ENCODE measurements at places on chromosomes 7 and 10.

DNA sequence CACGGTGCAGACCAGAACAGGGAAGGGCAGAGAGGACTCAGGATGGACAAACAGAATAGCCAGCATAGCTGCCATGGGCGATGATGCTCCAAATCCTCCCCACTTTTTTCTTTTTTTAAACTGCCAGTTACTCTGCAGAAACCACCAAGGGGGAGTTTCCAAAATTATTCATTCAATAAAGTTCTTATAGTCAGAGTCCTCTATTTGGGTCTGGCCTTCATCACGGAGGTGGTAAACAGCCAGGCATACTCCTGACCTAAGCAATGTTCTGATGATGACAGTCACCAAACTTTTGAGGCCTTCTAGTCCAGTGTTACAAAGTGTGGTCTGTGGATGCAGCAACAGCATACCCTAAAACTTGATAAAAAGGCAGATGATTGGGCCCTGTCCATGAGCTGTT lies 12.3 kb downstream of the RAPGEF5 start:
- no peak for DNase-seq

DNA sequence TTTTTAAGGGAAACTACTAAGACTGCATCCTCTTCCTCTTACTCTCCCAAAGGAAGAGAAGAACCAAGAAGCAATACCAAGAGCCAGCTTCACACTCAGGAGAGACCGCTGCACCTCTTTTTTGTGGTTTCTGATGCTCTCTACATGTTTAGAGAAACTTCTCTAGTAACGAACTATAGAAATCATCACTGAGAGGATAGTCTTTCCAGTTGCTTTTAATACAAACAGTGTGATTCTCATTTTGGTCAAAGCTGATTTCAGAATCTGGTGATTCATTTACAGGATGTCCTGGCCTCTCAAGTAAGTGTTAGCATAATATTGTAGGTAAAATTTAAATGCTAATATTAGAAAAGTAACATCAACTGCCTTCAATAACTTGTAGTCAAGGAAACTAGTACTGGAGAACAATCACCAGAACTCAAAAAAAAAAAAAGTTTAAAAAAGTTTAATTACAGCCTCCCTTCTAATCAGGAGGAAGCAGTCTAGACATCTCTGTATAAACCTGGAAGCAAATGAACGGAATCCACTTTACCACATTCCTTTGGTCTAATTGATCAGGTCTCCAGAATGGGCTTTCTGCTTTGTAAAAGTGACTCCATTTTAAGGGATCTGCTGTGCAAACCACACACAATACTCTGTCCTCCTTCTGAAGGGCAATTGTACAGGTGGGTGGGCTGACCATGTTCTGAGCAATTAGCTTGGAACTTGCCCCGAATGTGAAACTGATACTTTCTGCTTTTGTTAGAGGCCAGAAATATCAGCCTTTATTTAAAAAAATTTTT lies 3.0 kb downstream of the LAMB1 start:
- no peak for DNase-seq

DNA sequence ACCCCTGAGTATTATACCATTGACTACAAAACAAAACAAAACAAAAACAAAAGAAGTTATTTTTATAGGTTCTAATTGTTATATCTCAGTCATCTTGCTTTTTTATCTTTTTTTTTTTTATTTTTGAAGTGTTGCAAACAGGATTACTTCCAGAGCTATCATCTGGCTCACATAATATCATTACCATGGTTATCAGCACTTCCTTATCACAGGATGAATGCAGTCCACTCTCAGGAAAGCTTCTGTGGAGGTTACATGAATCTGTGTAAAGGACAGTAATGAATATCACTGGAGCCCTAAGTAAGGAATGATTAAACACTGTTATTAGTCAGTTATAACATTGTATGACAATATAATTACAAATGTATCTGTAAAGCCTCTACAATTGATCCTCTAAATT lies 451.5 kb downstream of the PLXDC2 start:
- no peak for DNase-seq

DNA sequence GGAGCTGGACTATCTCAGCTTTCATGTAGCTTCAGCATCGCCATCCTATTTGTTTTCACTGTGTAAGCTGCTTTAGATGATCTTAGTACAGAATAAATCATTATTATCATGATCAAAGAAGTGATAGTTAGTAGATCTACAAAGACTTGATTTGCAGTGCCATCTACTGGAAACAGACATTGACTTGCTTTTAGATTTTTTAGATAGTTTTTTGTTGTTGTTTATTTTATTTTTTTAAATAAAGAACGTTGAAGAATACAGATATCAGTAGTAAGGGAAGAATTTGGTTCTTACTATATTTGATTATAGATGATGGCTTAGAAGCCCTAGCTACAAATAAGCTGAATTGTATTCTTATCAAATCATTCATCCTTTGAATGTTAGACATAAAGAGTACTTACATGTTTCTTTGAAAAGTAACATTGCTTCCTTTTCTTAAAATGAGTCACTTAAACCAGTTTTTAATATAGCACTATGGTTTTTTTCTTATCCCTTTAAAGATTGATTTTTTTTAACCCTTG lies 6.3 kb upstream of the SFMBT2 start:
- no peak for DNase-seq

- no peak for DNase-seq
Observed at GRCh38 chr10:131444286-131444685, 132.8 kb upstream of the TCERG1L start.

- DNase-seq = no peak
Observed at GRCh38 chr7:91446819-91447218, 182.6 kb downstream of the FZD1 start.

DNA sequence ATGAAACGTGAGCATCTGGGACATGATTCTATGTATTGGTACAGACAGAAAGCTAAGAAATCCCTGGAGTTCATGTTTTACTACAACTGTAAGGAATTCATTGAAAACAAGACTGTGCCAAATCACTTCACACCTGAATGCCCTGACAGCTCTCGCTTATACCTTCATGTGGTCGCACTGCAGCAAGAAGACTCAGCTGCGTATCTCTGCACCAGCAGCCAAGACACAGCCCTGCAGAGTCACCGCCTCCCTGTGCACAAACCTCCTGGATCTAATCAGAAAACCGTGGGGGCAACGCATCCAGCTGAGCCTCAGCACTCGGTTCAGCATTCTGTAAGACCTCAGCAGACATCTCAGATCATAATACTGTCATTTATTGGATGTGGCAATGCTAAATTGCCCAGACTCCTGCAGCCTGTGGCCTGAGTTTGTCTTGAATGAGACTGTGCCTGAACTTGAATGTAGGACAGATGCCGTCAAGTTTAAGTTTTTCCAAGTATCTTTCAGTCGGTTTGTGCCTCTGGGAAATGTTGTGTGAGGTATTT lies 41.5 kb upstream of the PRSS58 start:
- DNase-seq = no peak

DNA sequence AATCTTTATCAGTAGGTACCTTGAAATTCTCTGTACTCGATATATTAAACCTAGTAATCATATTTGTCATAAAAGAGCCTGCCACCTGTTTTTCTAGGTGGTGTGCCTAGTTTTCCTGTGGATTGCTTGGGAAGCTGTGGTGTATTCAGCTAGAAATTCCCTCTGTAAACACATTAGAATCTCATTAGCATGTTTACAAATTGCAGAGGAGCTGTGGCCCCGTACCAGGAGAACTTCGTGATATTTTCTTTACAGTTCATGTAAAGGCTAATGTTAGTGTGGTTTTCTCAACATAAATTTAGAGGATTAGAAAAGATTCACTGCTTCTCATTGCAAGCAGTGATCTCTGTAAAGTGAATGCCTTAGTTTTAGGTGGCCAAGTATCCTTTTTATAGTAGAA lies 144.7 kb downstream of the CCSER2 start:
- DNase-seq = no peak

GRCh38 chr10:84221916-84222315 lies 3.4 kb downstream of the LRIT2 start:
- DNase-seq = no peak

GRCh38 chr7:7803715-7804178 lies 85.3 kb upstream of the RPA3 start:
- DNase-seq = no peak

DNA sequence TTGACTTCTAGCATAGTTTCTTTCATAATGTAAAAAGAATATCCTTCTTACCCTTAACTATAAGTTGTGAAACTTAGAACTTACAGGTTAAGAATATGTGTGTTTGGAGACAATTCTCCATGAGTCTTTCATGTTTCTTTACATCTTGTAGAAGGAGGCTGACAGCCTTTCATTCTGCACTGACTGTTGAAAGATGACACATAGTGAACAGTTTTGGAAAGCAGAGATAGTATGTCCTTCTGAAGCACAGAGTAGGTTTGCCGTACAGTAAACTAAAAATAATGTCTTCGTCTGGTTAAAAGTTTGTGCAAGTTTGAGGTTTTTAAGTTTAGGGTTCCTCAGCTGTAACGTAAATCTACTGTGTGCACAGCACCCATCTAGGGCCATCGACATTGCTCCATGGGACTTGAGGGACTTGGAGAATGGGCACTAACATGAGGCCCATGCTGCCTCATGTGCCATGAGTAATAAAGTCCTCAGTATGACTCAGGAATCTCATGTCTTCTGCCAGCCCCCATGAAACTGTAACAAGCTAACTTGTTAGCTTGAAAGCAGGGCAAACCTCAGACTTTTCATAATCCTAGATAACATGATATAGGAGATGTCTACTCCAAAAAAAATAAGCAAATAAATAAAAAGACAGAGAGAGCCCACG lies 24.5 kb upstream of the ELAPOR2 start:
- DNase-seq = no peak

DNA sequence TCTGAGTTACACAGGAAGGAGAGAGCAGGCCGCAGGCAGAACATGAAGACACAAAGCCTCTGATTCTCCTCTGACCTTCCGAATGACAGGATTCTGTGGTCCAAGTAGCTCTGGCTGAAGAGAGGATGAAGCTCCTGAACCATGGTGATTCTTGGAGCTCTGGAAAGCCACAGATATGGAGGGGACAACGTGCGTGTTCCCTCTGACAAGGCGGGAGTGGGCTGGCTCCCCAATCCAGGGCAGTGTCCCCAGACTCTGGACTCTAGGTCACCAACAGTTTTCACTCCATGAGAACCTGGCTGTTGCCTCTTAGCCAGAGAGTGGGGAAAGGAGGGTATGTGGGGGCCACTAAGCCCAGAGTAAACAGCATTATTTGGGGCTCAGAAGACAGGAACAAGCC lies 7.4 kb upstream of the TRPV6 start:
- DNase-seq = no peak

DNA sequence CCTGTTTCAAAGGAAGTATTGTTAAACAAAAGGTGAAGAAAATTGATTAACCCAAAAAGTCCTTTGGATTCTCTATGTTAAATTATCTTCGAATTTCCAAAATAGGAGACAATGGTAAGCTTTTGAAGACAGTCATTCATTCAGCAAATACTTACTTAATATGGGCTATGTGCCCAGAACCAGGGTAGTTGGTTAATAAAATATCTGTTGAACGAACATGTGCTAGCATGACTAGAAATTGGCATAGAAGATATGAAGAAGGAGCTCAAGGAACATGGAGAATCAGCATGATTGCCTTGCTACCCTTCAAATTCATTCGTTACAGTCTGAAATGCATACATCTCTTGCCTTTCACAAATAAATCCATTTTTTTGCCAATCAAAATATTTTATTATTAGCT lies 123.1 kb upstream of the RHEB start:
- DNase-seq = no peak

GRCh38 chr10:23951841-23952240 lies 257.1 kb upstream of the KIAA1217 start:
- DNase-seq = no peak

GRCh38 chr7:12094365-12094921 lies 116.7 kb upstream of the TMEM106B start:
- no peak for DNase-seq

GRCh38 chr10:67666416-67667034 lies 29.5 kb downstream of the CTNNA3 start:
- peak; percentile 27 for DNase-seq

GRCh38 chr10:95434583-95434982 lies 126.6 kb downstream of the SORBS1 start:
- no peak for DNase-seq

- no peak for DNase-seq
Observed at GRCh38 chr7:25158966-25159365, 33.9 kb upstream of the CYCS start.

DNA sequence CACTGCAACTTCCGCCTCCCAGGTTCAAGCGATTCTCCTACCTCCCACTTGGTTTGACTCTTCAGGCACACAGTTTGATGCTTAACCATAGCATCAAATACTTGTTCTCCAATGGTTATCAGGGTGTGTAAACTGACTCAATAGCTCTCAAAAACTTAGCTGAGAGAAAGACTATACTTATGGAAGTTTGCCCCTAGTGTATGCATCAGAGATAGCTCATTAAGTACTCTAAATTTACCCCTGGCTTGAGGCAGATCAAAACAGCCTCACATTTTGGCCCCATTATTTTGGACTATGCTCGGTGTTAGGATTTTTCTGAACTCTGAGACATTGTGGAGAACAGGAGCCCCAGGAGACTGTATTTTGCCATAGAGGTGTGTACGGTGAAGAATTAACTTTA lies 40.8 kb upstream of the SLC35B4 start:
- DNase-seq = no peak

DNA sequence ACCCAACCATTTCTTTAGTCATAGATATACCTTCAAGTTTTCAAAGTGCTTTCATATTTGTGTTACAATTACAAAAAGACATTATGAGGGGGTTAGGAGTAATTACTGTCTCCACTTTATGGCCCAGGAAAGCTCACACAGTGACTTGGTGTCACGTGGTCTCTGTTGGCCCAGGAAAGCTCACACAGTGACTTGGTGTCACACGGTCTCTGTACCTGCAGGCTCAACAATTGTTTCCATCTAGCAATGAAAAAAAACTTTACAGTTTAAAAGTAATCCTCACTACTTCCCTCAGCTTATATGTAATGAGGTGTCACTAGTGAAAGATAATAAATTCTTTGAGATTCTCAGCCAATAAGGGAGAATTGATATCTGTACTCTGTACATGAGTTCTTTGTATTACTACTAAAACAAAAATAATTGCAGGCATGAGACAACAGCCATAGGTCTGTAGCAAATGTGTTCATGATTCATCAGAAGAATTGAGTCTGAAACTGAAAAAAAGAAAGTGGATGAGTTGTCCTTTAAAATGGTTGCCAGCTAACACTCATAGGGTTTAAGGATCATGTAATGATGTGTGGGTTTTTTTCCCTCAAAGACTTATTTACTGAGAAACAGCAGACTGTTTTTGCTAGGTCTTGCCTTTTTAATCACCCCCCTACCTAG lies 10.9 kb downstream of the OGDH start:
- DNase-seq = no peak

GRCh38 chr10:102669206-102670064 lies 25.2 kb downstream of the TRIM8 start:
- no peak for DNase-seq

DNA sequence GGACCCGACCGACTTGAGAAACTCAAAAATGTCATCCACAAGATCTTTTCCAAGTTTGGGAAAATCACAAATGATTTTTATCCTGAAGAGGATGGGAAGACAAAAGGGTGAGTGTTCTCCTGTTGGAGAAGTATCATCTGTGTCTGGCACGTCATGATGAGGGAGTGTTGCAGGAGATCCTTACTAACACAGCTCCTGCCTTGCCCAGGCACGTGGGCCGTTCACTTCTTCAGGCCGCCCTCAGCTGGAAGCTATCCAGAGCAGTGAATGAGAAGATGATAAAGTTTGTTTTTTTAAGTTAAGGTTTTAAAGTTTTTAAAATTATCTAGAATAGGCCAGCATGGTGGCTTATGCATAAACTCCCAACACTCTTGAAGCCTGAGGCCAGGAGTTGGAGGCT lies 6.2 kb downstream of the EIF3B start:
- DNase-seq = no peak
